Aorta (tissue), 5 donors: ENCODE measurements at places on chromosomes 2 and 18. TPM values are rescaled to one million over a fixed set of nuclear protein-coding genes. Genes with fewer than 3 reads are reported as not detected.

DNA sequence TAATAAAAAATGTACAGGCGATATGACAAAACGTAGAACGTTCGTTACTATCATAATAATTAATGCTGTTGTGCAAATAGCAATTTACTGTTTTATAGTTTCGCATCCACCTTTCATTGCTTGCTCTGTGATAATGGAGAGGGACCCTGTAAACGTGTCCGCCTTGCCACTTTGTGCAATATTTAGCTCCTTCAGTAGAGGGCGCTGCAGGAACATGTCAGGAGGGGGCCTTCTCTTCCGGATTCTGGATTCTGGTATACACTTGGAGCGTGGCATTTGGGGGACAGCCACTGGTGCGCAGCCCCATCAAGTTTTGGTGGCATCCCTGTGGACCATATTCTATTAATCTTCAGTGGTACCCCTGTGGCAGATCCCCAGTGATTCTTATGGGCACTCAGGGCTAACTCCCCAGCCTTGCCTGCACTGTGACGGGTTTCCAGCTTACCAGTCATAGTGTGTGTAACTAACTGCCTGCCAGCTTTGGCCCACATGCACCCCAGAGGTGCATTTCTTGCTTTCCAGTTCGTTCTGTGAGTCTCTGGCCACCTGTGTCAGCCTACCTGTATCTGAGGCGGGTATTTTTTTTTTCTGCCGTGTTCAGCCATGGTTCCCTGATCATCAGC is 140.3 kb downstream of the CYRIA start:
- no peaks in the 10 kb centered on the region for H3K36me3 ChIP-seq
- no peak for DNase-seq
- H3K27ac ChIP-seq: no peak overlapping the region
- H3K4me1 ChIP-seq: no peaks in the 10 kb centered on the region
- no peak overlapping the region for H3K4me3 ChIP-seq

GRCh38 chr18:59035591-59035990 is 104.1 kb upstream of the SEC11C start:
- no peaks in the 10 kb centered on the region for H3K36me3 ChIP-seq
- H3K4me1 ChIP-seq: no peaks in the 10 kb centered on the region
- no peak overlapping the region for H3K4me3 ChIP-seq
- DNase-seq: no peak

- H3K4me1 ChIP-seq: no peaks in the 10 kb centered on the region
- H3K4me3 ChIP-seq: no peak overlapping the region
- DNase-seq: no peak
- no peak overlapping the region for H3K27ac ChIP-seq
- H3K27me3 ChIP-seq: no peaks in the 10 kb centered on the region
Observed at GRCh38 chr2:120385355-120386127, 39.6 kb downstream of the INHBB start.

- H3K27me3 ChIP-seq: no peaks in the 10 kb centered on the region
- no peak overlapping the region for H3K27ac ChIP-seq
- DNase-seq: no peak
- H3K36me3 ChIP-seq: peaks cover 2% of the 10 kb centered on the region
- H3K4me3 ChIP-seq: no peak overlapping the region
- H3K4me1 ChIP-seq: no peaks in the 10 kb centered on the region
Observed at GRCh38 chr2:197717863-197718262, 12.7 kb downstream of the MARS2 start.

- no peak overlapping the region for H3K4me3 ChIP-seq
- H3K27me3 ChIP-seq: no peaks in the 10 kb centered on the region
- DNase-seq: no peak
- no peaks in the 10 kb centered on the region for H3K4me1 ChIP-seq
Observed at GRCh38 chr2:6810961-6811360, 54.7 kb downstream of the CMPK2 start.

GRCh38 chr18:46378126-46378863 is 274.1 kb downstream of the HAUS1 start:
- no peaks in the 10 kb centered on the region for H3K36me3 ChIP-seq
- no peak for DNase-seq
- no peaks in the 10 kb centered on the region for H3K4me1 ChIP-seq
- no peak overlapping the region for H3K4me3 ChIP-seq

The GALNT5 gene
- total RNA-seq: 3.2 TPM

The MATN3 gene
- total RNA-seq: 1.8 TPM

The ITGA4 gene
- 13.1 TPM for total RNA-seq
